ENCODE measurements at places on chromosomes 6 and 20. TPM values are rescaled to one million over a fixed set of nuclear protein-coding genes. Genes with fewer than 3 reads are reported as not detected.

The MYL9 gene
- 265 TPM for total RNA-seq

The CCN2 gene
- 50.2 TPM for total RNA-seq

The XKR7 gene
- total RNA-seq = 0.39 TPM

The VSX1 gene
- total RNA-seq = 0.16 TPM

DNA sequence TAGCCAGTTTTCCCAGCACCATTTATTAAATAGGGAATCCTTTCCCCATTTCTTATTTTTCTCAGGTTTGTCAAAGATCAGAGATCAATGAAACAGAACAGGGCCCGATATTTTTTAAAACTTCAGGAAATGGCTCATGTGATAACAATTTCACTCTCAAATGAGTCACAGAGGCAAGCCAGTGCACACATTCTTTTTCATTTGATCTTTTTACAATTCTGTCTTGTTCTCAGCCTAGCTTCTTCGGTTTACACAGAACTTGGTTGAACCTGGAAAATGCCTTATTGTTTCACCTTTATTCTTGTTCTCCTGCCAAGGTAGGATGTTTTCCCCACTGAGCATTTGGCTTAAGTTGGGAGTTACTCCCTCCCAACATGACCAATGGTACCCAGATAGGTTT, 258.9 kb downstream of the COL12A1 start:
- no peak for DNase-seq

DNA sequence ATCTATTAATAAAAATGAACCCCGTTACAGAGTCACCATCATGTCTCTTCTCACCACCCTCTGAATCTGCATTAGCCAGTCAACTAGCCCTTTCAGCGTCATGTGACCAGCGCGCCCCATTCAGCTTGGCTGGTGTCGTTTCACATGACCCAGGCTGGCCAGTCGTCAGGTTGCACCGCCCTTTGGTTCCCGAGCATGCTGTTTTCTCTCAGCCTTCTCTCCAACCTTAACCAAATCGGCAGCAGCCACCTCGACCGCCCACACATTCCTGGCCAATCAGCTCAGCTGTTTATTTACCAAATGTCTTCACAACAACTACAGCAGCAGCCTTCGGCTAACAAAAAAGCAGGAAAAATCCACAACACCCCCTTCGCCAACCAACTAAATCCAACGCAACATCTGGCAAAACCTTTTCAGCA, 5.6 kb downstream of the SRSF3 start:
- DNase-seq = peak; percentile 47

- DNase-seq = no peak
These were observed 140.3 kb downstream of the COL12A1 start for GRCh38 chr6:75065523-75065922.

GRCh38 chr20:57691699-57692098, 18.1 kb downstream of the PMEPA1 start:
- no peak for DNase-seq

DNA sequence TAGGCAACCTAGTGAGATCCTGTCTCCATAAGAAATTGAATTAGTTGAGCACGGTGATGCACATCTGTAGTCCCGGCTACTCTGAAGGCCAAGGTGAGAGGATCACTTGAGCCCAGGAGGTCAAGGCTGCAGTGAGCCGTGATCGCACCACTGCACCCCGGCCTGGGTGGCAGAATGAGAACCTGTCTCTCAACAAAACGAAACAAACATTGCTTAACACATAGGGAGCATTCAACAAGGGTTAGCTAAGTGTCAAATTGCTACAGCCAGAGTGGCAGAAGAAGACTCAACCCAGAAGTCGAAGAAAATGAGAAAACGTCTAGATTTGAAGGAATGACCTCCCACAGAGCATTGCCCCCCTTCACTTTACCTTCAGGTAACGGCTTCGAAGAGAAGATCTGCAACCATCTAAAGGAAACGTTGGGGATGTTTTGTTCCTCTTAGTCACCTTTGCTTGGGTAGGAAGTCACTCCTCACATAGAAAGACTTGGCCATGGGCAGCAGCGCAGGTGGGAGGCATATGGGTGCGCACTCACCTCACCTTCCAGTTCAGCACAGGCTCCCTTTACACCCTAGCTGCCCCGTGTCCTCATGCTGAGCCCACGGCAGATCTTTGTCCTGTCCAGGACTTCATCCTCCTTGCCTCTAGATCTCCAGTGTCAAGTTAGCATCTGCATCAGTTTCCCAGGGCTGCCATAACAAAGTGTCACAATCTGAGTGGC, 63.7 kb upstream of the SHLD1 start:
- no peak for DNase-seq

GRCh38 chr6:138431256-138432062, 27.4 kb downstream of the HEBP2 start:
- DNase-seq = no peak

- DNase-seq = no peak
These were observed 223.1 kb downstream of the BCAS1 start for GRCh38 chr20:53847139-53847836.

DNA sequence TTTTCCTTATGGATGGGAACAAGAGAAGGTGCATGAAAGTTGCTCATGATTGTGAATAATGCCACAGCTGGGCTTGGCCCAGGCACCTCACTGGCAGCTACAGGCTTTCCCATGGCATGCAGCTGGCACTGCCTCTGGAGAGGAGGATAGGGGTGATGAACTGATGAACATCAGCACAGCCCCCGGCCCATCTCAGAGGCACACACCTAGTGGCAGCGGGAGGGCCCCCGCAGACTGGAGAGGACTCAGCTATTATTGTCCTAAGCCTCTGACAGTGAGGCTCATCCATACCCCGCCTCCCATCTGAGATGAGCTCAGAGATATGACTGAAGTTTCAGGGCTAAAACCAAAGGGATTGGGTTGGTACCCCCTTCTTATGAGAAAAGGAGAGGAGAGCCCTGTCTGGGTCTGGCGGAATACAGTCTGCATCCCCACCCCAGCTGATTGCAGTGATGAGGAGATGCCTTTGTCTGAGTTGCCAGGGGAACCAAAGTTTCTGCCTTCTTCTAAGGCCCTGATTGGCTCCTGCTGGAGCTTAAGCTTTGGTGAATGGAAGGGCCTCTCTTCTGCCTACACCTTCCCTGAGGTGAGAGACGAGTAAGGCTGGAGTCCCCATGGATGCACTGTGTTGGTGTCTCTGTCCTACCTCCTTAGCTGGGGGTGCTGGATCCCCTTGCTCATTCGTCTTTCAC, 27.6 kb upstream of the EPB41L1 start:
- no peak for DNase-seq

GRCh38 chr6:157550114-157550989, 169.4 kb downstream of the ZDHHC14 start:
- no peak for DNase-seq

- no peak for DNase-seq
These were observed 280.5 kb upstream of the PRND start for GRCh38 chr20:4441191-4441590.

DNA sequence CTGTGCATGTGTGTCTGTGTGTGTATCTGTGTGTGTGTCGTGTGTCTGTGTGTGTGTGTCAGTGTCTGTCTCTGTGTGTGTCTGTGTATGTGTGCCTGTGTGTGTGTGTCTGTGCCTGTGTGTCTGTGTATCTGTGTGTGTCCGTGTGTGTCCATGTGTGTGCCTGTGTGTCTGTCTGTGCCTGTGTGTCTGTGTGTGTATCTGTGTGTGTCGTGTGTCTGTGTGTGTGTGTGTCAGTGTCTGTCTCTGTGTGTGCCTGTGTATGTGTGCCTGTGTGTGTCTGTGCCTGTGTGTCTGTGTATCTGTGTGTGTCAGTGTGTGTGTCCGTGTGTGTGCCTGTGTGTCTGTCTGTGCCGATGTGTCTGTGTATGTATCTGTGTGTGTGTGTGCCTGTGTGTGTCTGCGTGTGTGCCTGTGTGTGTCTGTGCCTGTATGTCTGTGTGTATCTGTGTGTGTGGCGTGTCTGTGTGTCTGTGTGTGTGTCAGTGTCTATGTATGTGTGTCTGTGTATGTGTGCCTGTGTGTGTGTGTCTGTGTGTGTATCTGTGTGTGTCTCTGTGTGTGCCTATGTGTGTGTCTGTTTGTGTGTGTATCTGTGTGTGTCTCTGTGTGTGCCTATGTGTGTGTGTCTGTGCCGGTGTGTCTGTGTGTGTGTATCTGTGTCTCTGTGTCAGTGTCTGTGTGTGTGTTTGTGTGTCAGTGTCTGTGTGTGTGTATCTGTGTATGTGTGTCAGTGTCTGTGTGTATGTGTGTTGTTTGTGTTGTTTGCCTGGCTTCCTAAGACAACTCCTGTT, 11.6 kb downstream of the SNPH start:
- DNase-seq = peak; percentile 4

DNA sequence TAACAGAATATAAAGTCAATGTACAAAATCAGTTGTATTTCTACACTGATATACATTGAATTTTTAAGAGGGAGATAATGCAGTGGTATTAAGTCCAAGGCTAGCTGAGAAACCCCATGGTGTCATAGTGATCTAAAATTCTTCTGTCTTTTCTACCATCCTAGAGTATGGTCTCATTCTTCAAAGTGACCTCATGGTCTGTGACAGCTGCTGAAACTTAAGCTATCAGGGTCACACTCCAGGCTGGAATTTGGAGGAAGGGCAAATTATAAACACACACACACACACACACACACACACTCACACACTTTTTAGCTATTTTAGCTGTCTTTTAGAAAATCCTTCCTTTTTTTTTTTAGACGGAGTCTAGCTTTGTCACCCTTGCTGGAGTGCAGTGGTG, 47.3 kb upstream of the DYNLRB1 start:
- no peak for DNase-seq

- DNase-seq = no peak
These were observed 27.8 kb downstream of the JAG1 start for GRCh38 chr20:10646006-10646405.

DNA sequence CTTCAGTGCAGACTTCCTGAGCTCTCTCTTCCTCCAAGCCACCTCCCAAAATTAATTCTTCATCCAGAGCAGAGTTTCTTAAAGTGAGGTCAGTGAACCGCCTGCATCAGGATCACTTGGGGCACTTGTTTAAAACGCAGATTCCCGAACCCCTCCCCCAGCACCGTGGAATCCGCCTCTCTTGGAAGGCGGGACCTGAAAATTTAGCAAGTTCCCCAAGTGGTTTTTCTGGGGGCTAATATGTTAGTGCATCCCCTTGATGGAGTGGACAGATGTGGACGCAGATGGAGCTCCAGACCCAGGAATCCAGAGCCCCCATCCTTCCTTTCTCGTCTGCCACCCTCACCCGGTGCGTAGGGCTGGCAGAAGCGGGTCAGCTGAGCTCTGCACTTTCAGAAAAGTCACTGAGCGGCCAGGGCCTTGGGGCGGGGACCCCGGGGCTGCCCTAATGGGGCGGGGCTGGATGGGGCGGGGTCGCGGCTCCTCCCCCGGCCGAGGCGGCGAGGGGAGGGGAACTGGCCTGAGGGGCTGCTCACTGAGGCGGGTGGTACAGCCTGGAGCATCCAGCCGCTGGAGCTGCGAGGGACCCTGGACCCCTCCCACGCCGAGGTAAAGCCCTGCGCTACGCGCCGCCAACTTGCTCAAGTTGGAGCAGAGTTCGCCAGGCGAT, at the start of the genes DEFB124 and REM1:
Gene DEFB124 (minus strand): TSS at position 370 of the 670 bp plus-strand sequence. CDS start 2,114 bp downstream, outside the sequence.
Gene REM1 (plus strand): TSS at position 531 of the 670 bp plus-strand sequence. CDS start 1,158 bp downstream, outside the sequence.
- peak; percentile 28 for DNase-seq
